ENCODE measurements at places on chromosomes 4 and X.

GRCh38 chr4:173767650-173768049, 237.6 kb upstream of the HAND2 start:
- no peak for DNase-seq

GRCh38 chrX:13688384-13688957, 457 bp upstream of the RAB9A start:
- DNase-seq: no peak

DNA sequence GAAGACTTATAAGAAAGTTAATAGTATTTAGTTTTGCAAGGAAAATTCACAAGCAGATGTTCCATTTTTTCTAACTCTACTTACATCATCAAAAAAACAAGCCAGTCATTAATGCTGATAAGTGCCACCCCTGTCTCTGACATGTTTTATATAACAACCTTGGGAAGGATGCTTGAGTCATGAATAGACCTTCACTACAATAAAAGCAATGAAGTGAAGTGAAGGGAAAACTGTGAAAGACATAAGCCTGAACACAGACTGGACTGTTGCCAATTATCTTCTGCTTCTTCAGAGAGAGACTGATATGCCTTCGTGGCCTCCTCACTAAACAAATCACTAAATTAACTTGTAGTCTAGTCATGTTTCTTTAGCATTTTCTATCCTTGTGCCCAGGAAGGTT, 353.2 kb downstream of the PDHA2 start:
- no peak for DNase-seq

DNA sequence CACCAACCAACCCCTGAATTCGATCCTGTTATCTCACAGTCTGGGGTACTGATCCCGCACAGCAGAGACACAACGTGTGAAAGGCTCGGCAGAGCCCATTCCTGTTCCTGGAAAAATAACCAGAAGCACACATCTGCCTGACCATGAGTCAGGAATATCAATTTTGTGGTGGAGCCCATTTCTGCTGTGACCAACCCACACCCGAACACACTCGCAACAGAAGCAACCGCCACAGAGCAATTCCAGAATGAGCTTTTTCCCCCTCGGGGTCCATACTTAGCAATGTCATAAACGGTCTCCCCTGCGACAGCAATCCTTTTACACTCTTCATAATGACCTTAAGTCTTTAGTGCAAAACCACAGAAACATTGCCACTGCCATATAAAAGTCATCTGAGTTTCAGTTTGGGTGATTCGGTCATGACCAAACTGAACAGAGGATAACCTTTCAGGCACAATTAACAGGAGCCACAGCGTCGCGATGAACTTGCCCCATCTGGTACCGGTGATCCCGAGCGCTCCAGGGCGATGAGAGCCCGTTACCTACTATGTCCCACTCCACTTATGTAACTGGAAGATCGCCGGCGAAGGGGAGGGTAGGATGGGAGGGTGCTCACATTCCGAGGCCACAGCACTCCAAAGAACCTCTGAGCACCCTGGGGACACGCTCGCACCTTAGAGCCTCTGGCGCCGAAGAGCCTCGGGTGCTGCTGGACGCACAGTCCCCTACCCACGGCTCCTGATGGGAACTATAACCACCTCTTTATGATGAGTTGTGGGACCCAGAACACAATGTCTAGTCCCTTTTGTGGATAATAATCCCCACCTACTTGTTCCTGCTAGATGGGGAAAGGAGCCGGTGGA, 1.1 kb downstream of the MECP2 start:
- DNase-seq: no peak

GRCh38 chr4:48591372-48591771, 101.3 kb downstream of the ZAR1 start:
- DNase-seq: no peak

GRCh38 chr4:36242629-36243354, 1.5 kb downstream of the ARAP2 start:
- DNase-seq: no peak

DNA sequence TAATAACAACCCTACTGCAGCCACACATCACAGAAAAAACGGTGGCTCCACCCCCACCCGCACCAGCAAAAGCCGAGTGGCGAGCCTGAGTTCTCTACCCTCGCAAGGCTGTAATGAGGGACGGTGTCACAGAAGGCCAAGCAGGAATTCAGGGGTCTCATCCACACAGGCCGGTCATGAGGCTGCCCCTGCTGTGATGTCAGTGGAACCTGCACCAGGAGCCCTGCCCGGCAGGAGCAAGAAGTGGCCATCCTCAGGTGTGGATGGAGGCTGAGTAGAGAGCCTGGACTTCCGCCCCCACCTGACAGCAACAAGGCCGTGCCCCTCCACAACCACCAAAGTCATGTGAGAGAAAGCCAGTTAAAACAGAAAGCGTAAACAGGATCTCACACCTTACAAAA, 20.6 kb downstream of the LYAR start:
- peak; percentile 28 for DNase-seq
